ENCODE measurements at places on chromosomes 7 and 10. TPM values are rescaled to one million over a fixed set of nuclear protein-coding genes. Genes with fewer than 3 reads are reported as not detected.

- DNase-seq, result no peak
Observed at GRCh38 chr10:44922796-44923545, 11.8 kb downstream of the TMEM72 start.

- no peak for DNase-seq
Observed at GRCh38 chr7:12884033-12884432, 196.6 kb downstream of the ARL4A start.

DNA sequence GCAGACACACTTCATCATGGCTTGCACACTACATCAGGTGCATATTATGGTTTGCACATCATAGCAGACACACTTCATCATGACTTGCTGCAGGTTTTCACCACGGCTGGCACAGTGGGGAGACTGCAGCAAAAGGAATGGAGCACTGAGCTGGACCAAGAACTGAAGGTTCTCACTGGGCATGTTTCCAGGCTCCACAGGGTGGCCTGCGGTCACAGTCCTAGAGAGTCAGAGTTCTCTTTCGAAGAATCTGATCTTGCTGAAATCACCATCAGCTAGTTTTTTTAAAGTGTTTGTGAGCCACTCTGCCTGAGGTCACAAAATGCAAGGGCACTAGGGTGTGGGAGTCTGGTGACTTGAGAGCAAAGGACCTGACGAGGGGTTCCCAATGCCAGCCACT is 140.4 kb upstream of the NPY start:
- no peak for DNase-seq

DNA sequence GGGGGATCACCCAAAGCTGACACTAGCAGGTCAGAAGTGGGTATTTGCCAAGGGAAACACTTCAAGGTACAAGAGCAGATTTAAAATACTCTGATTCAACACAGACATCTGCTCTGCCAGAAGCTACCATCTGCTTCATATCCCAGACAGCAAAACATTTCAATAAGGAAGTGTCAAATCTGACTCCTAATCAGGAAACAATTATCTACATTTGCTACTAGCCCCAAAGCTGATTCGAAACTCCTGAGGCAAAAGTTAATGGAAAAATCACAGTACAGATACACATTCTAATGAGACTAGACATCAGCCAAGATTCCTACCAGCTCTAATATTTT is 48.9 kb downstream of the PARD3 start:
- DNase-seq, result no peak

GRCh38 chr10:117216611-117217195 is 19.4 kb downstream of the KCNK18 start:
- peak; percentile 68 for DNase-seq

GRCh38 chr10:3963191-3963673 is 178.2 kb upstream of the KLF6 start:
- DNase-seq, result no peak

GRCh38 chr7:152711444-152711944 is 35.6 kb upstream of the XRCC2 start:
- DNase-seq, result no peak

DNA sequence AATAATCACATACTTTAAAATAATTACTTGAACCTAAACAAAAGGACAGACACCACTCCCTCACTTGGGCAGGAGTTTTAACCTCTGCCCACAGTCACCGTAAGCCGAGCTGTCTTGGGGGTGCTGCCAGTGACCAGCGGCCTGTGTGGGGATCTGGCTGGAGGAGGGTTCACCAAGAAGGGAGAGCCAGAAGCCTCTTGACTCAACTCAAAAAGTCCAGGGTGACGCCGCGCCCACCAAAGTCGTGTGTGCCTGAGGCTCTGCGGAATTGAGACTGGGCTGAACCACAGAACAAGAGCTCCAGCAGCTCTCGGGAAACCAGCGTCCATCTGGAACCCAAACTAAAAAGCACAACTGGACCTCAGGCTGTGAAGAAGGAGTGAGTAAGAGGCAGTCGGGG is 35.8 kb downstream of the ZFAND2A start:
- DNase-seq, result no peak

- DNase-seq, result no peak
Observed at GRCh38 chr7:117769085-117769484, 104.2 kb downstream of the CTTNBP2 start.

GRCh38 chr10:958856-959255 is 27.4 kb upstream of the LARP4B start:
- no peak for DNase-seq

GRCh38 chr10:418894-419293 is 270.6 kb downstream of the DIP2C start:
- no peak for DNase-seq

DNA sequence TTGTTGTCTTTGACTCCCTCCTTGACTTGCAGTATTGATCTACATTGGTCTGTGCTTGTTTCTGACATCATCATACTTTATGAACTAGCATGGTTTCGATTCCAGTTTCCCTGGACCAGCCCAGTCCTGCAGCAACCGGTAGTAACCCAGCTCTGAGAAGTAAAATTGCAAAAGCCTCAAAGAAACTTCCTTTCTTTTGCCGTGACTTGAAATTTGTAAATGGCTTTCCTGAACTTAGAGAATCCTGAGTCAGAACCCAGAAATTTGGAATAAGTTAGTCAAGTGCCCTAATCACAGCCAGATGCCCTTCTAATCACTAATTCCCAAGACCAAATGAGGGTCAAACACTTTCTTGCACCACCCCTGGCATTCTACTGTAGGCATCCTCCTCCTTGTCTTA is 15.0 kb downstream of the TAS2R60 start:
- no peak for DNase-seq

- no peak for DNase-seq
Observed at GRCh38 chr10:1010703-1011102, 15.0 kb downstream of the IDI2 start.

GRCh38 chr7:155867280-155867679 is 55.0 kb upstream of the SHH start:
- DNase-seq, result no peak

GRCh38 chr7:83837683-83838082 is 188.7 kb upstream of the SEMA3E start:
- no peak for DNase-seq

GRCh38 chr10:110360857-110361474 is 56.2 kb upstream of the SMNDC1 start:
- no peak for DNase-seq

DNA sequence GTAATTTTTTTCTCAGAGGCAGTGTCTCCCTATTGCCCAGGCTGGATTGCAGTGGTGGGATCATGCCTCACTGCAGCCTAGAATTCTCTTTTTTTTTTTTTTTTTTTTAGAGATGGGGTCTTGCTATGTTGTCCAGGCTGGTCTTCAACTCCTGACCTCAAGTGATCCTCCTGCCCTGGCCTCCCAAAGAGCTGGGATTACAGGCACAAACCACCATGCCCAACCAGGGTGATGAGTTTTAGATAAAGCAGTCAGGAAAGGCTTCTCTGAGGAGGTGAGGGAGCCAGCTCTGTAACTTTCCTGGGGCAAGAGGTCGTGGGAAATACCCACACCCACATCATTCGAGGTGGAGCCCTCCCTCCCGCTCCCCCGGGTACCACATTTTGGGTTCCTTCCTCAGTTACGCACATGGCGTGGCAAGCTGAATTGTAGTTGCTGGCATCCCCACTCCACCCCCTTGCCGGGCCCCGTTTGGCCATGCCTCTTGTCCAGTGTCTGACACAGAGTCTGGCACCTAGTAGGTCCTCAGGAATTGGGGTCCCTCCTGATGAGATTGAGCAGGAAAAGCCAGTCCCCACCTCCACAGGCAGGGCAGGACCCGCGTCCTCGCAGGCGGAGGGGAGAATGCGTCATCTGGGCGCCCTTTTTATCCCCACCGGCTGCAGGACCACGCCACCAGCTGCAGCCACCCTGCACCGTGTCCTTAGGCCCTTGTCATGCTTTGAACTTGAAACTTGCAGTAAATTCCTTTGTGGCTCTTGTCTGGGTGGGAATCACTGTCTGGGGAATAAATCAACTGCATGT is 43.4 kb downstream of the CLIP2 start:
- DNase-seq, result no peak

DNA sequence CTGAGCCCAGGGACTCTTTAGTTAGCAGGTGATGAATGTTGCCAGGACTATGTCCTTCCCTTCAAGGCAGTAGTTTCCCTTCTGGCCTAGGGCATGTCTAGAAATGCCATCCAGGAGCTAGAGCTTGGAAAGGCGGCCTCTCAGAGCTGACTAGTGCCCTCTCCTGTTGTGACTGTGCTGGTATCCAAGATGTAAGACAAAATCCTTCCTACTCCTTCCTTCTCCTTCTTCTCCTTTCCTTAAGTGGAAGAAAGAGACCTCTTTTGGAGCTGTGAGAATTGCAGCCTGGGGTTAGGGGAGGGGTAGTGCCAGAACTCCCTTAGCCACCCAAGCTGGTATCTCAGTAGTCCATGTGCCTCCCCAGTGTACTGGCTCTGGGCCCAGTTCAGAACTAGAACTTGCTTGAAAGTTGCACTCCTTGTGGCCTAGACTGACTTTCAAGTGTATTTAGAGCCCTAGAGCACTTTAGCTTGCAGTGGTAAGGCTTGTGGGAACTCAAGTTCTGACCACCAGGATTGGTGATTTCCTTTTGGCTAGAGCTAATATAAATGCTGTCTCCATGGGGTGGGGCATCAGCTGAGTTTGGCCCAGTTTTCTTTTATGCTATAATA is 118.8 kb downstream of the NPSR1 start:
- no peak for DNase-seq

DNA sequence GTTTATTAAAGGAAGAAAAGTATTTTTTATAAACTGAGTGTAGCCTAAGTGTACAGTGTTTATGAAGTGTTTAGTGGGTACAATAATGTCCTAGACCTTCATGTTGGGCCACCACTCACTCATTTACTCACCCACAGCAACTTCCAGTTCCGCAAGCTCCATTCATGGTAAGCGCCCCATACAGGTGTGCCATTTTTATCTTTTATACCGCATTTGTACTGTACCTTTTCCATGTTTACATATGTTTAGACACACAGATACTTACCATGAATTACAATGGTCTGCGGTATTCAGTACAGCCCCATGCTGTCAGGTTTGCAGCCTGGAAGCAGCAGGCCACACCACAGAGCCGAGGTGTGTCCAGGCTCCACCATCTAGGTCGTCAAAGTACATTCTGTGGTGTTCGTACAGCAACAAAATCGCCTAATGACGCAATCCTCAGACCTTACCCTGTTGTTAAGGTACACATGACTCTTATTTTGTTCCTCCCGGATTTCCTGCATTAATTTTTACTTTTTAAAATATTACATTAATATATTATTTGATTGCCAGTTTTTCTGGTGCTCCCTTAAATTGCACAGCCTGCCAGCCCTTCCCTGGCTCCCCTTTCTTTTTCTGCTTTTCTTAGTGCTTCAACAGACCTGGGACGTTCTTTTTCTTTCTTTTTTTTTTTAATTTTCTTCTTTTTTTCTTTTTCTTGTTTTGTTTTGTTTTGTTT is 881 bp upstream of the SSBP1 start:
- DNase-seq, result peak; percentile 22

GRCh38 chr7:108291791-108292440 is 161.8 kb upstream of the LAMB4 start:
- no peak for DNase-seq

GRCh38 chr10:4383651-4384098 is 442.3 kb upstream of the AKR1E2 start:
- no peak for DNase-seq

GRCh38 chr10:5891009-5891408 is 966 bp downstream of the FBH1 start:
- no peak for DNase-seq

GRCh38 chr7:31094271-31094670 is 42.2 kb downstream of the ADCYAP1R1 start:
- DNase-seq, result no peak

DNA sequence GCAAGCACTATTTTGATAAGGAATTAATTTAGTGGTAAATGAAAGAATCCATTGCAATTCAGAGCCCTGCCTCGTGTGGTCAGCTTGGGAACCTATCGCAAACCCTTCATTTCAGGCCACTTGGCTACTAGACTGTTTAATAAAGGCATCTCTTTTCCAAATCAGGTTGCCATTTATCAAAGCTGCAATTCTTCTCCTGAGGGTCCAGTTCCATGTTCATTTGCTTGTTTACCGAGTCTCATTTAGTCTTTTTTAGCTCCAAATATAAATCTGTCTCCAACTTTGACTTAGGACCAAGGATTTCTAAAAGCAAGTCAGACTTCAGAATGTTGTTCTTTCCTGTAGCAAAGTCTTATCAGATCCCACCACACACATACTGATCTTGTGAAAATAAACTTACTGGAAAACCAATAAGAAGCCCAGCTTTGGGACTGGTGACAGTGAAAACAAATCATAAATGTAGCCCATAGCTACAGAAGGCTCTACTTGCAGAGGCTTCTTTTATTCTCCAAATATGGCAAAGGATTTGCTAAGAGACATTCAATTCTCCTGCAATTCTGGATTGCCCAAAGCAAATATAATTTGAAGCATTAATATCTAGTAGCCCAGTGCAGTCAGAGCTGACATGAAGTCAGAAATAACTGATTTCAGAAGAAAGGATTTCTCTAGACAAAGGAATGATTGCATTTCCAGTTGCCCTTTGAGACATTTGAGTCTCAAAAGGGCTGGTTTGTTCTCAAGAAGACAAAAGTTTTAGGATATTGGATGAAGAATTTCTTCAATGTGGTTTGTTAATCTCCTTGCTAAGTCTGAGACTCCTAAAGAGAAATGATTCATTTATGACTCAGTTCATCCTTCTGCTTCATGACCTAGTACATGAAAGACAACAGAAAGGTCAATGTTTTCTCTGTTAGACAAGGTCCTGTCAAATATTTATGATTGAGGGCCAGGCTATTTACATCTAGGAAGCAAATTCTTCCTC is 28.0 kb downstream of the PPP1R3C start:
- DNase-seq, result no peak

DNA sequence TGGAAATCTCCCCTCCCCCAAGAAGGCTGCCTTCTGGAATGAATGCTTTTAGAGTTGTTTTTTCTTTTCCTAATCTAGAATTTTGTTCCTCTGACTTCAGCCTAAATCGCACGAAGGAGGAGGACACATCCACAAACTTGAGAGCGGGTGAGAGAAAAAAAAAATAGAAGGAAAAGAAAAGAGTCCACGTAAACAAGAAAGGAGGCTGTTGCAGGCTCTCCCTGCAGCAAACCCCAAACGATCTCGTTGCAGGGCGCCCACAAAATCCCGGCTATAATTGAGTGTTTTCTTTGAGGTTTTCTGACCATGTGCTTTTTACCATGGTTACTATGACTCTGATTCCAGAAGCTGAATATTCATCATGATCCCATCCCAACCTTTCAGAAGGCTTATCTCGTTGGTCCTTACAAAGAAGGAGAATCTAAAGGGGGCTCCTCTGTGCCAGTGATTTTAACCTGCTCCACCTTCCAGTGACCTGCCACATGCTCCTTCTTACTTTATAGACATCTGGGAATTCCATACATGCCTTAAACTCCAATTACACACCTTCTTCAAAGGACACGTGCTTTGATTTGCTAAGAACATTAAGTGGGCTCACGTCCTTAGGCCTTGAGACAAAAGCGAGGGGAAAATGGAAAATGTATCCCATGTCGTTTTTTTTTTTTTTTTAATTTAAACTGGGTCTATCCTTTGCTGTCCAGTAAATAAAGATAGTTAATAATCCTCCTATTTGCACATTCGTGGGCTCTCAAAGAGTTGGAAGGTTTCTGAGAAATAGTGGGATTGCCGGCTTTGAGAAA is 5.8 kb downstream of the TWIST1 start:
- DNase-seq, result no peak

The KDM7A gene
- total RNA-seq, result 7.9 TPM

The TSPAN33 gene
- 2.1 TPM for total RNA-seq

The SRI gene
- total RNA-seq, result 45.4 TPM

The MBL2 gene
- not detected for total RNA-seq

The LIPN gene
- total RNA-seq, result not detected

The TMEM213 gene
- not detected for total RNA-seq

The BRAT1 gene
- total RNA-seq, result 31.5 TPM

The PPP1R3C gene
- total RNA-seq, result 2.9 TPM

The GPR37 gene
- total RNA-seq, result 0.43 TPM

The PTPRZ1 gene
- 0.83 TPM for total RNA-seq

The SDK1 gene
- total RNA-seq, result 13.3 TPM

The ATOH7 gene
- not detected for total RNA-seq
